Activated naive CD8-positive, alpha-beta T cell treated with anti-CD3 and anti-CD28 coated beads for 36 hours (primary cell): ENCODE measurements at places on chromosomes 6 and 20. TPM values are rescaled to one million over a fixed set of nuclear protein-coding genes. Genes with fewer than 3 reads are reported as not detected.

GRCh38 chr6:26025894-26026832 lies 61.1 kb upstream of the HFE start:
- peaks cover 49% of the 10 kb centered on the region for H3K4me1 ChIP-seq
- H3K4me3 ChIP-seq: peak overlapping the region; percentile 80
- peaks cover under 1% of the 10 kb centered on the region for H3K36me3 ChIP-seq
- DNase-seq: peak; percentile 90
- H3K27ac ChIP-seq: peak overlapping the region; percentile 97
- H3K27me3 ChIP-seq: peaks cover 8% of the 10 kb centered on the region

- peaks cover 10% of the 10 kb centered on the region for H3K27me3 ChIP-seq
- H3K4me3 ChIP-seq: no peak overlapping the region
- no peak for DNase-seq
These were observed 148.2 kb upstream of the PREP start for GRCh38 chr6:105550955-105551620.

- no peak for DNase-seq
- H3K27ac ChIP-seq: no peak overlapping the region
- no peaks in the 10 kb centered on the region for H3K36me3 ChIP-seq
- H3K4me1 ChIP-seq: peaks cover 11% of the 10 kb centered on the region
- H3K4me3 ChIP-seq: no peak overlapping the region
These were observed 40.9 kb downstream of the GMPR start for GRCh38 chr6:16279243-16279642.

DNA sequence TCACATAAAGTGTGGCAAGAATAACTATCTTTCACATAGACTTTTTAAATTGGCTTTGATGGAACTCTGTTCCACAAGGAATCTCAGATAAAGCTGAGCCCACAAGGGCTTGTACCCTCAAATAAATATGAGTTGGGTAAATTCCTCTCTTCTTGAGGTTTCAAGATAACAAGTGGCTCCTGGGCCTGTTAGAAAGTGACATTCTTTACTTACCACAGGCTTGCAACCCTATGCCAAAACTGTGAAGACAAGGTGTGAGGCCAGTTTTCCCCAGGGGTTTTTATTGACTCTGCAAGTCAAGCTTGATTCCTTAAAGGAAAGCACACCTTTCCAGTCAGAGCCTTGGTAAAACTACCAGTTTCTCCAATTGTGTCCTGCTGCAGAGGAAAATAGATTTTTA lies 664.8 kb upstream of the GJE1 start:
- no peaks in the 10 kb centered on the region for H3K36me3 ChIP-seq
- H3K27ac ChIP-seq: no peak overlapping the region
- no peak for DNase-seq
- H3K4me1 ChIP-seq: peaks cover 15% of the 10 kb centered on the region
- H3K4me3 ChIP-seq: no peak overlapping the region
- no peaks in the 10 kb centered on the region for H3K27me3 ChIP-seq

DNA sequence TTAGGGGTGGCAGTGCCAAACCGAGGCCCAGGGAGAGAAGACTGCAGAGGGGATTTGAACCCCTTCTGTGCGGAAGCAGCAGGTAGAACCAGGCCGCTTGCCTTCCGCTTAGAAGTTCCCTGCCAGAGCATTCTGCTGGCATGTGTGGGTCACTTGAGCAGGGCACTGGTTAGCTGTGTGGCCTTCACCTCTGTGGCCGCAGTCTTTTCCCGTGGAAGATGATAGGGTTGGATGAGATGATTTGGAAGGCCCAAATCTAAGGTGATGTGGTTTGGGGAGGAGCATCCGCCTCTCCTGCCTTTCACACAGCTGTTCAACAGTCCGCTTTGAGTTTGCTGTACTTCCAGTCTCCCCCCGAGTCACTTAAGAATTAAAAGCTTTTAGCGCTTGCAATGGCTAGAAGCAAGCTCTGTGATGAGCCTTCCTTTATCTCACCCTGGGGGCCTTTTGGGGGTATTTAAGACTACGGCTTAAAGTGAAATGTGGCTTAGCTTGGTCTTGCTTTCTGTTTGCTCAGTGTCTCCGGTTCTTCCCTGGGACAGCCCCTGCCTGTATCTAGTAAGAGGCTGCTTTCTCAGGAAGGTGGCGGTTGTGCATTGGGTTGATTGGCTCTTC lies 743 bp downstream of the CMTR1 start:
- peak overlapping the region; percentile 98 for H3K27ac ChIP-seq
- peaks cover 35% of the 10 kb centered on the region for H3K4me1 ChIP-seq
- H3K27me3 ChIP-seq: no peaks in the 10 kb centered on the region

Gene RNF114
- 61.5 TPM for total RNA-seq

Gene TMEM244
- not detected for total RNA-seq

Gene TMEM170B
- total RNA-seq: 2.0 TPM
